CD4-positive, CD25-positive, alpha-beta regulatory T cell (primary cell): ENCODE measurements at places on chromosomes 13 and 19. TPM values are rescaled to one million over a fixed set of nuclear protein-coding genes. Genes with fewer than 3 reads are reported as not detected.

The GRIN3B gene
- not detected for total RNA-seq

GRCh38 chr13:43687038-43687437, 99.7 kb downstream of the ENOX1 start:
- no peak overlapping the region for H3K27ac ChIP-seq
- H3K4me3 ChIP-seq = no peak overlapping the region
- DNase-seq = no peak
- H3K27me3 ChIP-seq = no peaks in the 10 kb centered on the region
- no peaks in the 10 kb centered on the region for H3K36me3 ChIP-seq
- no peaks in the 10 kb centered on the region for H3K4me1 ChIP-seq

- H3K36me3 ChIP-seq = peaks cover 11% of the 10 kb centered on the region
- no peak overlapping the region for H3K4me3 ChIP-seq
- H3K4me1 ChIP-seq = peaks cover 9% of the 10 kb centered on the region
- H3K27ac ChIP-seq = no peak overlapping the region
- no peak for DNase-seq
- no peaks in the 10 kb centered on the region for H3K27me3 ChIP-seq
Observed at GRCh38 chr19:45529420-45529785, 22.1 kb downstream of the VASP start.

DNA sequence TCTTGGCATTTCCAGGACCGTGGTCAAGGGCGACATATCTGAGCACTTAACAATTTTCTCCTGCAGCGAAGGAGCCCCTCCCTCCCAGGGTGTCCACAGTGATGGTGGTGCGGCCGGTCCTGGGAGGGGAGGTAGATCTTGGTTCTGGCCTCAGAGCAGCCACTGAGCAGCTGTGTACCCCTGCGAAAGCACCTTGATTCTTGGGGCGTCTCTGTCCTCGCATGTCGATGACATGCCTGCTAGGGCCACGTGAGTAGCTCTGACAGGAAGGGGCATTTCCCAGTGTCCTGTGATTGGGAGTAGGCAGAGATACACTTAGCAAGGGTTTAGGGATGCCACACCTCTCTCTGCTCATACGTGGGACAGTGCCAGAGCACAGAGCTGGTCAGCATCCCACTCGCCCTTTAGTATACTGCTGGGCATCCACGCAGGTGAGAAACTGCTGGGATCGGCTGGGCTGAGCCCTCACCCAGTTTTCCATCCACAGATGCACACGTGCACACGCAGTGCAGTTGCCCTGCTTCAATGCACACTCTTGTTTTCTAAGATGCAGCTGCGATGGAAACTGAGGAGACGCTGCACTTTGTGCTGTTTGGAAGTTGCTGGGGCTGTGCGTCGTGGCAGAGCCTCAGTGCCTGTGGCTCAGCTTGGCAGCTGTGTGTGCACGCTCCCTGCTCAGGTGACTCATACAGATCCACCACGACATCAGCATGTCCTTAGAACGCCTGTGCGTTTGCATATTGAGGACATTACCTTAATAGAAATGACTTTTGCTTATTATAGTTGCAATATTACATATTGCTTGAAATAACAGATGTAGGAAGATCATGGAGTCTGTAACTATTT, 66.8 kb downstream of the TEX29 start:
- no peak overlapping the region for H3K4me3 ChIP-seq
- no peak overlapping the region for H3K27ac ChIP-seq
- no peaks in the 10 kb centered on the region for H3K27me3 ChIP-seq
- peaks cover 16% of the 10 kb centered on the region for H3K4me1 ChIP-seq
- no peak for DNase-seq

DNA sequence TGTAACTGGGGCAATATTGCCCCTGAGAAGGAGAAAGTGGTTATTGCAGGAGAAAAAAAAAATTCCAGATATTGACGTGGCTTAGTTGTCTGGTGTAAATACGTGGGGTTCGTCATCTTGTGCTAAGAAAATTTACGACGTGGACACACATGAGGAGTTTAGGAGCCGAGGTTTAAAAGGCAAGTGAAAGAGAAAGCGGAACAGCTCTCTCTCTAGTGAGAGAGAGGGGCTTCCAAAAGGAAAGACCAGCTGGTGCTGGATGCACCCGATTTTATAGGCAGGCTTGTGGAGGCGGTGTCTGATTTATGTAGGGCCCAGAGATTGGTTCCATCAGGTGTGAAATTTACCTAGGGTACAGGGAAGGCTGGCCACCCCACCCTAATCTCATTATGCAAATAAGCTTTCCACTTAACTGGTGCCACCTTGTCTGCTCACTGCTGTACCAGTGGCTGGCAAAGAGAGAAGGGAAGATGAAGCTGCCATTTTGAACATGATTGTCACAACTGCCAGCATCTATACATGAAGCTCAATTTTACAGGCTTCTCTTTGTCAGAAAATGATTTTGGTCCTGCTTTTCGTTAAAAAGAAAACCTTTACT, 845.1 kb downstream of the DACH1 start:
- H3K4me3 ChIP-seq = no peak overlapping the region
- H3K27ac ChIP-seq = no peak overlapping the region
- no peak for DNase-seq
- no peaks in the 10 kb centered on the region for H3K36me3 ChIP-seq
- no peaks in the 10 kb centered on the region for H3K27me3 ChIP-seq

GRCh38 chr13:93248627-93249047, 22.0 kb downstream of the GPC6 start:
- no peak overlapping the region for H3K4me3 ChIP-seq
- no peaks in the 10 kb centered on the region for H3K27me3 ChIP-seq

GRCh38 chr19:51565583-51565982, 5.5 kb upstream of the ZNF175 start:
- no peak for DNase-seq
- H3K27ac ChIP-seq = no peak overlapping the region
- peaks cover 4% of the 10 kb centered on the region for H3K4me1 ChIP-seq
- no peak overlapping the region for H3K4me3 ChIP-seq

The PTGIR gene
- 8.6 TPM for total RNA-seq

The TPTE2 gene
- not detected for total RNA-seq

- H3K36me3 ChIP-seq = no peaks in the 10 kb centered on the region
- DNase-seq = no peak
- no peak overlapping the region for H3K4me3 ChIP-seq
- no peak overlapping the region for H3K27ac ChIP-seq
Observed at GRCh38 chr19:54339646-54340358, 840 bp upstream of the LILRA4 start.

DNA sequence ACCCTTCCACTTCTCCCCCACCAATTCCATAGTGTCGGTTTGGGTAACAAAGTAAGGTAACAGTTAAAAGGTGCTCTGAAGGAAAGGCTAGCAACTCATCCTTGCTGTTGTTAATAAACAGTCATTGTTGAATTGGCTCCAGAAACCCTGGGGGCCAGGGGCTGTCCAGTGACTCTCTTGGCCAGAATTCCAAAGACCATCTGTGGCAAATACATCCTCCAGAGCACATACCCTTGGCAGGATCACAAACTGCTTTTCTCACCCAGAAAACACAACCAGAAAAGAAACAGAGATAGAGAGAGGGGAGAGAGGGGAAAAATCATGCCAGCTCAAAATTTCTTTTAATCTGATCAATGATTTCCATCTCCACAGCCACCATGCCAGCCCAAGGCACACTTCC, 22.1 kb downstream of the CACNA1A start:
- H3K36me3 ChIP-seq = no peaks in the 10 kb centered on the region
- no peak overlapping the region for H3K27ac ChIP-seq
- H3K4me1 ChIP-seq = no peaks in the 10 kb centered on the region
- H3K4me3 ChIP-seq = no peak overlapping the region

- no peaks in the 10 kb centered on the region for H3K36me3 ChIP-seq
- no peaks in the 10 kb centered on the region for H3K27me3 ChIP-seq
- no peak overlapping the region for H3K27ac ChIP-seq
- H3K4me3 ChIP-seq = no peak overlapping the region
- no peak for DNase-seq
- no peaks in the 10 kb centered on the region for H3K4me1 ChIP-seq
Observed at GRCh38 chr13:31860002-31860401, 120.7 kb downstream of the RXFP2 start.

GRCh38 chr13:97568850-97569249, 134.9 kb downstream of the RAP2A start:
- no peaks in the 10 kb centered on the region for H3K36me3 ChIP-seq
- H3K27ac ChIP-seq = no peak overlapping the region
- no peak overlapping the region for H3K4me3 ChIP-seq
- H3K27me3 ChIP-seq = no peaks in the 10 kb centered on the region

GRCh38 chr13:64305246-64305645, 2889.6 kb upstream of the PCDH20 start:
- no peaks in the 10 kb centered on the region for H3K4me1 ChIP-seq
- no peaks in the 10 kb centered on the region for H3K27me3 ChIP-seq
- DNase-seq = no peak
- no peak overlapping the region for H3K4me3 ChIP-seq
